ENCODE measurements at places on chromosomes 6 and 20.

DNA sequence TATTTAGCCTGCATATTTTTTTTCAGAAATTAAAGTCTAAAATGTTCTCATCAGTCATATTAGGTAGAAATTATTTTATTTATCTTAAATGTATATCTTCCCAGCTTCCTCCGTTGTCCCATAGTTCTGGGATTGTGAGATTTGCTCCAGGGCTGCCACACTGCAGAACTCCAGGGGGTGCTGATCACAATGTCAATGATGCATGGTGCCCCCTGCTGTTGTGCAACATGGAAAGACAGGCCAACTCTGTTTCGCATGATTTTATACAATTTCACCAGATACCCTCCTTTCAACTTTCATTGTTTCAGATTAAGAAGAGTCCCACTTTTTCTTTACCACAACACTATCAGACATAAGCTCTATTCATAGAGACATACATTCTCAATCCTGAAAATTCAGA is 35.9 kb downstream of the ID4 start:
- DNase-seq, result no peak

DNA sequence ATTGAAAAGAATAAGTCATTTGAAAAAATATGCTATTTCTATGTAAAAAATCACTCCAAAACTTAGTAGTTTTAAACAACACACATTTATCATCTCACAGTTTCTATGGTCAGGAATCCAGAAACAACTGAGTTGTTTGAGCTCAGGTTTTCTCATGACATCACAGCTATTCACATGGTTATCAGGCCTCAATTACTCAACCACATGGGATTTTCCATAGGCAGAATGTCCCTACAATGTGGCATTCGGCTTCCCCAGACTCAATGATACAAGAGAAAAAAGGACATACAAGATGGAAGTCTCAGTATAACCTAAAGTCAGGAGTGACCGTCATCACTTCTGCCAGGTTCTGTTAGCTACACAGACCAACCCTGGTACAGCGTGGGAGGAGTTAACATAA is 3.4 kb upstream of the SLC35D3 start:
- no peak for DNase-seq

GRCh38 chr6:108627692-108628550 is 67.2 kb downstream of the FOXO3 start:
- no peak for DNase-seq

DNA sequence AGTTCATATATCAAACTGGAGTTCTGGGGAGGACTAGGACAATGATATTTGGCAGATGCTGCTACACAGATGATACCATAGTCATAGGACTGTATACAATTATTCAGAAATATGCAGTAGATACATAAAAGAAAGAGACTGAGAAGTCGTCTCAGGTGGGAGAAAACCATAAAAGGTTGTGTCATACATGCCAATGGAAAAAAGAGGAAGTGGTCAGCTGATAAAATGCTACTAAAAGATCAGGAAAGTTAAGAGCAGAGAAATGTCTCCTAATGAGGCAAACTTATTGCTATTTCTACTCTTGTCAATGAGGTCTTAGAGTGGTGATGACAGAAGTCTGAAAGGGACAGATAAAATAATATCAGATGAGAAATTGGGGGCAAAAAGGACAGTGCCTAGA is 407.6 kb downstream of the COL12A1 start:
- DNase-seq, result no peak

- DNase-seq, result no peak
These were observed 410.5 kb upstream of the RNF217 start for GRCh38 chr6:124551711-124552233.

Measured in fibroblast of skin of left quadriceps (primary cell).